ENCODE measurements at places on chromosomes 7 and 10. TPM values are rescaled to one million over a fixed set of nuclear protein-coding genes. Genes with fewer than 3 reads are reported as not detected.
A peak's percentile ranks its signal among the peaks of the same experiment; 100 is the strongest.

Gene UCMA
- total RNA-seq, result not detected

Gene ZNF438
- total RNA-seq, result 21.8 TPM

Gene AZGP1
- 3.5 TPM for total RNA-seq

Gene ERLIN1
- 18.2 TPM for total RNA-seq

Gene SCD
- 4.3 TPM for total RNA-seq

Gene BAIAP2L1
- total RNA-seq, result 15.3 TPM

Gene PTN
- total RNA-seq, result 6.8 TPM

Gene EN2
- 0.22 TPM for total RNA-seq

Gene FAM131B
- total RNA-seq, result not detected

Gene PNLIPRP2
- not detected for total RNA-seq

DNA sequence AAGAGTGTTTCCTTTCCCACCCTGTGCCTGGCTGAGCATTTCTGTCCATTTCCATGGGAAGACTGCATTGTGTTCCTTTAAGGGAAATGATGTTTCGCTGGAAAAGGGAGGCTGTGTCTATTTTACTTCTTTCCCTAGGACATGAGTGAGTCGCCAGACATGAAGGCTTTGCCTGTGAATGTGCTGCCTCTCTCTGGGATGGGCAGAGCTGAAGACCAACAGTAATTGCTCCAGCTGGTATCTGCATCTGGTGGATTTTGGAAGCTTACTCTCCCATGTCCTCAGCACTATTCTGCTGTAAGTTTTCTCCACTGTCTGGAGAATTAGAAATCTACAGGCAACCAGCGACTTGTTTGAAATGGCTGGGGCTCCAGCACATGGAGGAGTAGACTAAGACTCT lies 264.6 kb upstream of the BMPER start:
- H3K4me3 ChIP-seq, result no peak overlapping the region
- no peak overlapping the region for H3K27ac ChIP-seq
- no peak for DNase-seq
- no peaks in the 10 kb centered on the region for H3K27me3 ChIP-seq

- H3K36me3 ChIP-seq, result no peaks in the 10 kb centered on the region
- peaks cover 12% of the 10 kb centered on the region for H3K4me1 ChIP-seq
- H3K27ac ChIP-seq, result peak overlapping the region; percentile 78
- DNase-seq, result no peak
These were observed 861 bp upstream of the USP6NL start for GRCh38 chr10:11612021-11613001.

GRCh38 chr10:77420947-77421523 lies 216.6 kb downstream of the KCNMA1 start:
- no peak overlapping the region for H3K4me3 ChIP-seq
- H3K36me3 ChIP-seq, result no peaks in the 10 kb centered on the region
- DNase-seq, result no peak
- no peak overlapping the region for H3K27ac ChIP-seq
- no peaks in the 10 kb centered on the region for H3K4me1 ChIP-seq

DNA sequence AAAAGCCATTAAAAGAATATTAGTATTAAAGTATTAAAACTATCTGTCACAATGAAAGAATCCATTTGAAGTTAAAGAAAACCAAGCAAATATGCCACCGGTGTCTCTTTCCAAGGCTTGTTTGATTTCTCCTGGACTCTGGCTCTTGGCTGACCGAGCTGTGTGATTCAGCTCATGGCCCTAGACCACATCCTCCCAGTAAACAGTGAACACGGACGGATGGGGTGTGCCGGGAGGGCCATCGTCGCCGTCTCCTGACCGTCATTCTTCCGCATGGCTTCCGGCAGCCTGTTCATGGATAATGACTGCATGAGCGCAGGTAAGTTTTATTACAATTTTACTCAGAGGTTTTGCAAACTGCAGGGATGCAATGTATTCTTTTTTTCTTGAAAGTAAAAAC lies 218.5 kb downstream of the DNAJB6 start:
- no peaks in the 10 kb centered on the region for H3K4me1 ChIP-seq
- DNase-seq, result no peak
- H3K27me3 ChIP-seq, result no peaks in the 10 kb centered on the region
- H3K36me3 ChIP-seq, result no peaks in the 10 kb centered on the region
- H3K4me3 ChIP-seq, result no peak overlapping the region

GRCh38 chr10:31374146-31374696 lies 55.2 kb downstream of the ZEB1 start:
- H3K4me3 ChIP-seq, result no peak overlapping the region
- H3K27me3 ChIP-seq, result no peaks in the 10 kb centered on the region
- H3K36me3 ChIP-seq, result no peaks in the 10 kb centered on the region
- H3K27ac ChIP-seq, result no peak overlapping the region
- no peak for DNase-seq

DNA sequence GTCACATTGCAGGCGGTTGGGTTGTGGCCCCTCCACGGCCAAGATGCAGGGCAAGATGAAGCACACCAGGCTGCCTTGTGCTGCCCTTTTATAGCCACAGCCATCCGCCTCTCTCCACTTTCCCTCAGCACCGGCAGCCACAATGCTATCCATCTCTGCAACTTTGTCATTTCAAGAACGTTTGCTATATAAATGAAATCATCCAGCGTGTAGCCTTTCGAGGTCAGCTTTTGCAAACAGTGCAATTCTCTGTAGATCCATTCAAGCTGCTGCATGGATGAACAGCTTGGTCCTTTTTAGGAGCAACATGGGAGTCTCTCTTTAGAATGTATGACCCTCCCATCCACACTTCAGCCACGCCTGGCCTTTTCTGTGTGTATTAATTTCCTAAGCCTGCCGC lies 6.4 kb upstream of the IL15RA start:
- no peaks in the 10 kb centered on the region for H3K4me1 ChIP-seq
- H3K27ac ChIP-seq, result no peak overlapping the region
- no peak for DNase-seq
- H3K36me3 ChIP-seq, result no peaks in the 10 kb centered on the region
- no peak overlapping the region for H3K4me3 ChIP-seq

GRCh38 chr7:901388-902154 lies 25.2 kb downstream of the GET4 start:
- peak; percentile 64 for DNase-seq
- H3K4me1 ChIP-seq, result peaks cover 12% of the 10 kb centered on the region
- no peak overlapping the region for H3K4me3 ChIP-seq
- H3K27ac ChIP-seq, result no peak overlapping the region
- no peaks in the 10 kb centered on the region for H3K27me3 ChIP-seq

GRCh38 chr7:85119934-85120333 lies 66.9 kb downstream of the SEMA3D start:
- H3K27me3 ChIP-seq, result no peaks in the 10 kb centered on the region
- no peaks in the 10 kb centered on the region for H3K4me1 ChIP-seq
- no peaks in the 10 kb centered on the region for H3K36me3 ChIP-seq
- H3K27ac ChIP-seq, result no peak overlapping the region
- no peak for DNase-seq
